ENCODE measurements at places on chromosomes 5 and 9. TPM values are rescaled to one million over a fixed set of nuclear protein-coding genes. Genes with fewer than 3 reads are reported as not detected.

DND1 gene
- 0.47 TPM for total RNA-seq

SLC1A3 gene
- total RNA-seq, result 53.7 TPM

SH3GLB2 gene
- total RNA-seq, result 25.2 TPM

SLC6A3 gene
- not detected for total RNA-seq

TLX3 gene
- not detected for total RNA-seq

PCDHGB3 gene
- 7.0 TPM for total RNA-seq

RMI1 gene
- total RNA-seq, result 5.6 TPM

SH3TC2 gene
- total RNA-seq, result 8.0 TPM

TUT7 gene
- 15.2 TPM for total RNA-seq

IL13 gene
- total RNA-seq, result not detected
